NCI-H2081 (cell line): ENCODE measurements at places on chromosomes 3 and 15.

GRCh38 chr15:99057020-99057419 lies 47.9 kb upstream of the SYNM start:
- DNase-seq, result no peak

DNA sequence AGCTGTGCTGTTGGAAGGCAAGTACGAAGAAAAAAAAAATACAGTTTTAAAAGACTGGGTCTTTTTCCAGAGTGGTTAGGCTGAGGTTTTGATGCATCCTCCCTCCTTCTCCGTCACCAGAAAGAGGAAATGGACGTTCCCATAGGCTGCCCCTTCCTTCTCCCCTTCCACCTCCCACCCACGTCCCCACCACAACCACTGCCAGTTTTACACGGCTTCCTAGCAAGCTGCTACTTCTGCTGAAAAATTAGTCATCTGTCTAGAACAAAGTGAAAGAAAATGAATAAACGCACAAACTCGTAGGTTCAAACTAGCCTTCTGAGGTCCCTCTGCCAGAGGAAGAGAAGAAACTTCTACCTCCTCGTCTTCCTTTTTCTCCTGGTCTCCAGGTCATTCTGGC lies 71.6 kb upstream of the RPL35A start:
- no peak for DNase-seq

- DNase-seq, result no peak
Measured at GRCh38 chr3:15646851-15647511, 45.4 kb downstream of the BTD start.

DNA sequence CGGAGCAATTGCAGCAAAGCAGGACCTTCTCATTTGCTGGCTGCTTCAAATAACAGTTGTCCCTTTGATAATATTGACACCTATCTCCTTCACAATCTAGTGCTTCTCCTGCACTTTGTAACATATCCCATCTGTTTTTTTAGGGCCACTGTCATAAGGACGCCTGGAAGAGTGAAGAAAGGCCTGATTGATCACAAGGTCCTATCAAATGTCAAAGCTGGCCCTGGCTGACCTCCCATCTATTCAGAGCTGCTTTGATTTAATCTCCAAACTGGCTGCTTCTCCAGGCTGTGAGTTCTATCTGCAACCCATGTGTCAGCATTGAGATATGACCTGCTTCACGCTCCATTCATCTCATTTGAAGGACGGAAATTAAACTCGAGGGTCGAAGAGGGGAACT lies 601.2 kb upstream of the KCNMB2 start:
- peak; percentile 36 for DNase-seq

GRCh38 chr3:125035217-125035616 lies 20.6 kb downstream of the HEG1 start:
- DNase-seq, result no peak
